NCI-H345 (cell line): ENCODE measurements at places on chromosomes 5 and 9.

GRCh38 chr5:58090704-58091103, 369.2 kb downstream of the PLK2 start:
- DNase-seq, result no peak

DNA sequence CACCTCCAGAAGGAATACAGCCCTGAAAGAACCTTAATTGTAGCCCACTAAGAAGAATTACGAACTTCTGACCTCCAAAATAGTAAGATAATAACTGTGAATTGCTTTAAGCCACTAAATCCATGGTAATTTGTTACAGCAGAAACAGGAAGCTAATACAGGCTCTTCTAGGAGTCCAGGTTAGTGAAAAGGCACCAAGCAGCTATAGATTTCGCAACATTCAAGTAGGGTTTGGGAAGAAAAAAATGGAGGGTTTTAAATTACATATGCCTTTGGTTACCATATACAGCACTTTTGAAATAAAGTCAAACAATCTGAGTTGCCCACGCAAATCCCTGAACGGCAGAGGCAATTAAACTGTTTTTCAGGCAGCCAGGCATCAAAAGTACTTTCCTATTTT, 1.7 kb upstream of the ACTL7A start:
- DNase-seq, result no peak

GRCh38 chr9:91433180-91433579, 9.5 kb upstream of the NFIL3 start:
- DNase-seq, result no peak

GRCh38 chr5:111720333-111720890, 36.6 kb downstream of the NREP start:
- no peak for DNase-seq

GRCh38 chr9:78568774-78569173, 271.8 kb downstream of the PSAT1 start:
- DNase-seq, result no peak

GRCh38 chr5:179874536-179875292, 16.1 kb upstream of the MRNIP start:
- DNase-seq, result no peak

DNA sequence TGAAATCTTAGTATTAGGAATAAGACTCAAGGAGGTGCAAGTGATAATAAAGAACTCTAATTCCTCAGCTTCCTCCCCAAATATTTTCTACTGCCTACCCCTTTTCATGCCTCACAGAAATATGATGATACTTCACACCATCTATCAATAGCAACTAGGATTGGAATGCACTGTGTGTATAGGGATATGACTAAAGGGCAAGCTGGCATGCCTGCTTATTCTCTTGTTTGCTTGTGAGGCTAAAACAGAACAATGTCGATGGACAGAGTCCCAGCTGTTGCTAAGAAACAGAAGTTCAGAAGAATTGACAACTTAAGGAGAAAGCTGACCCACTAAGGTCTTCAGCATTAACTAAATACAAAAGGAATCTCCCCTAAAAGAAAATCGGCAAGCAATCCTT, 9.7 kb upstream of the CHD1 start:
- DNase-seq, result no peak

DNA sequence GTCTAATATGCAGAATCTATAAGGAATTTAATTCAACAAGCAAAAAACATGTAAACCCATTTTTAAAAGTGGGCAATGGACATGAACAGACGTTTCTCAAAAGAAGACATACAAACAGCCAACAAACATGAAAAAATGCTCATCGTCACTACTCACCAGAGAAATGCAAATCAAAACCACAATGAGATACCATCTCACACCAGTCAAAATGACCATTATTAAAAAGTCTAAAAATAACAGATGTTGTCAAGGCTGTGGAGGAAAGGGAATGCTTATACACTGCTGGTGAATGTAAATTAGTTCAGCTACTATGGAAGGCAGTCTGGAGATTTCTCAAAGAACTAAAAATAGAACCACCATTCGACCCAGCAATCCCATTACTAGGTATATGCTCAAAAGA, 3.1 kb upstream of the KLHL3 start:
- no peak for DNase-seq

- no peak for DNase-seq
These were observed 85.1 kb downstream of the AMBP start for GRCh38 chr9:113992994-113993393.

DNA sequence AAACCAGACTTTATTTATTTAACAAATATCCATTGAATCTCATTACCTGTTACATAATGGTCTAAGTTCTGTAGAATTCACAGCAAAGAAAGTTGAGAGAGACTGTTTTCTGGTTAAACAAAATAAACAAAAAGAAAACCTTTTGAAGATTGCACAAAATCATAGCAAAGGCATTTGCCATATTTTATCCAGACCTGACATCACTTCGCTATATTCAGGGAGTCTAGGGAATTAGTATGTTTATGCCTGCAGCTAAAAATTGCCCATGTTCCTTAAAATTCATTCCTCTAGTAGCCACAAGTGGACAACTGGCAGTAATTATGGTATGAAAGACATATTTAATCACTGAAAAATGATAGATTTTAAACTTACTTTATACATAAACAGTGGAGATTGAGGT, 577.0 kb upstream of the DAB2 start:
- DNase-seq, result no peak

DNA sequence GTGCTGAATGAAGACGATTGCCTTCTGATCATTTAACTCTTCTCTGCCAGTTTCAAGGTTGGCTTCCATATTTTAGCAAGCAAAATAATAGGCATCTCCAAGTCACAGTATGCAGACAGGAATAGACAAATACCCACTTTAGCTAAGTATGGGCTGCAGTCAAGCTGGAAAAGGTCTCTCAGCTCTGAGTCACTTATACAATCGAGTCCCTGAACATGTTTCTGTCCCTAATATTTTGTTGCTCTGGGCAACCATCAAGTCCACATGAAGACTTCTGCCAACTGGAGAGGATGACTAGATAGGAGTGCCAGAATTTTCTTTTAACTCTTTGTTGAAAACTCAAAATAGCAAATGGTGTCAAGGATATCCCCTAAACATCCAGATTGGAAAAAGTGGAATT, 575.3 kb downstream of the RAB3C start:
- DNase-seq, result no peak

DNA sequence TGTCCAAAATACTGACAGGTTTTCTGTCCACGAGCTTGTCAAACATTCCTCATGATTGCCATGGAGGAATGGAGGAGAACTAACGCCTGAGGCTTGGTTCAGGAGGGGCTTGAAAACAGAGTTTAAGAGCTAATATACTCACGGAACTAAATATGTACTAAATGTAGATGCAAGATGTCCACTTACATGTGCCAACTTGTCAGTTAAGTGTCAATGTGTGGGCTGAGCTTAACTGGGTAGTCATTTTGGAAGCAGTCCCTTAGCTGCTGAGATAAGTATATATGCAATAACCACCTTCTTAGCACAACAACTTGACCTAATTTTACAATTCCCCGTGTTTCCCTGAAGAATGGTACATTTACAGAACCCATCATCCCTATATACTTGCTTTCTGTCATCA, 176.0 kb downstream of the PTPRD start:
- DNase-seq, result no peak

- DNase-seq, result no peak
These were observed 268.9 kb upstream of the PDE4D start for GRCh38 chr5:60162441-60162840.

DNA sequence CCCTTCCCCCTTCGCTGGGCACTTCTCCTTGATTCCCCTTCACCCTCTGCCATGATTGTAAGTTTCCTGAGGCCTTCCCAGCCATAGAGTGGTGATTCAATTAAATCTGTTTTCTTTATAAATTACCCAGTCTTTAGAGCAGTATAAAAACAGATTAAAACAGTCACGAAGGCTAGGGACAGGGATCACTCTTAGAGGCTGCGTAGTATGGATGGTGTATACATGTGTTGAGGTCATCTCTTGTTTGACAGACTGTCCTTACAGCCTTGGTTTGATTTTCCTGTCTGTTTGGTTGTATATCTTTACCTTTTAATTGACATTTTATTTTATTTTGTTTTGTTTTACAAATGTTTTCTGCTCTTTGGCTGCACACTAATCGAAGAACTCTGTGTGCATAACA, 1155.7 kb upstream of the CDH18 start:
- no peak for DNase-seq

DNA sequence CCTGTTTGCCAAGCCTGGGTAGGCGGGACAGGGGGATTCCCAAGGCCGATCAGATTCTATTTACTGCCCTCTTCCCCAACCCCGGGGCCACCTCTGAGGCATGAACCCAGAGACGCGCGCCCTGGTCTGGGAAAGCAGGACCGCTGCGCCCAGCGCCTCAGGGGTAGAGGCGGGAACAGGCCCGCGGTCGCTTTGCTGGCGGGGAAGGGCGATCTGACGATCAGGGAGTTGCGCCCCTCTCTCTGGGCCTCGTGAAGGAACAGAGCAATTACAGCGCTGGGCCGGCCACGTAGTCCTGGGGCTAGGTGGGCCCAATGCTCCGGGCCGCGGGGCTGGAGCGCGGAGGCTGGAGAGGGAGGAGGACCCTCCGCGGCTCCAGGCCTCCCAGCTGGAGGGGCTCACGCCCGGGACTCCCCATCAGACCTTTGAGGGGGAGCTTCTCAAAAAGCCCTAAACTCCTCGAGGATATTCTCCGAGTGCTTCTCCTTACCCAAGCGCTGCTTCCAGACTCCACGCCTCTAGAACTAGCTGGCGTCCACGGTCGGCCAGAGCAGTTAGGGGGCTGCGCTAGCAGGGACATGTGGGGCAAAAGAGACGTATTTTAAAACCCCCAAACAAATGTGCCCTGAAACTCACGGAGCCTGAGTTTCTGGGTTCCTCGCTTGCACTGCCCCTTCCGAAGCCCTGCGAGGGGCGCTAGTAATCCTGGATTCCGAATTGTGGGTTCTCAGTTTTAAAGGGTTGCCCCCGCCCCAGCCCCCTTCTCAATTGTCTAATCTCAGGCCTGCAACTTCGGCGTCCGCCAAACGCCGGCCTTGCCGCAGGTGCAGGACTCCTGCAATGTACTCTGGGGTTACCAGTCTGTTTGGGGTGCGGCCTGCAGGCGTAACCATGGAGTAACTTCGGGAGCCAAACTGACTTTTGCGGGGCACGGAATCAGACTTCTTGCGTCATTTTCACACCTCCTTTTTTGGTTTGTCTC, 57.6 kb downstream of the TMEM174 start:
- DNase-seq, result no peak

DNA sequence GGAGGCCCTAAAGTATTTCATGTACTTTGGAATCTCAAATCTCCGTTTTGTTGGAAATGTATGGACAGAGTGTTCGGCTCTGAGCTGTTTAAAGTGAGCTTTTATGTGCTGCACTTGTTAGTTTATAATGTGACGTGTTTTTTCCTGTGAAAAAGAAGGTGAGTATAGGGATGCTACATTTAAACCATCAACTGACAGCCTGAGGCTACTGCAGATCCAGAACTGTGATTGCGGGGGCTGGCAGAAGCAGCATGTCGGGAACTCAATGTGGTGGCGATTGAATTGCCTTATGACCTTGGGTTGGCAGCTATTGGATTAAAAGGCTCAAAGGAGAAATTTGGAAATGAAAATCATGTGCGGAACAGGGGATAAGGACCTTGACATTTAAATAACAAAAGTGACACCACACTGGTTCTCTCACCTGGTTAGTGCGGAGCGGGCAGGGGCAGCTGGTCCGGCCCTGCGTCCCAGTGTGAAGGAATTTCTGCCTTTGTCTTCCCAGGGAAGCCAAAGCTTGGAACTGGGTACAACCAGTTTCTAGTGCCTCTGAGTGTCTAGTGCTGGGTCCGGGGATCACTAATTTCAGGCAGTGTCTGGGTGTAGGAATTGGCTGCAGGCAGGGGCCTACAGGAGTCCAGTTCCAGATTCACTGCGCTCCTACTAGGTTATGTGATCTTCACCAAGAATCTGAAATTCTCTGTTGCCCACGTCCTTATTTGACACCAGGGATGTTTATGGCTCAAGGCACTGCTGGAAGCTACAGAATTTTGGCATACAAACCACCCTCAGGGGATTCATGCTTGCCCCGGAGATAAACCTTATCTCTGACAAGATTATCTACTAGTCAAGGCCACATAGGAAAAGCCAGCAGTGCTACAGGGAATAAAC, 120.7 kb upstream of the ERCC6L2 start:
- no peak for DNase-seq

GRCh38 chr9:125485471-125486151, 221.4 kb downstream of the MAPKAP1 start:
- no peak for DNase-seq

GRCh38 chr5:58912116-58912515, 329.2 kb downstream of the RAB3C start:
- no peak for DNase-seq

DNA sequence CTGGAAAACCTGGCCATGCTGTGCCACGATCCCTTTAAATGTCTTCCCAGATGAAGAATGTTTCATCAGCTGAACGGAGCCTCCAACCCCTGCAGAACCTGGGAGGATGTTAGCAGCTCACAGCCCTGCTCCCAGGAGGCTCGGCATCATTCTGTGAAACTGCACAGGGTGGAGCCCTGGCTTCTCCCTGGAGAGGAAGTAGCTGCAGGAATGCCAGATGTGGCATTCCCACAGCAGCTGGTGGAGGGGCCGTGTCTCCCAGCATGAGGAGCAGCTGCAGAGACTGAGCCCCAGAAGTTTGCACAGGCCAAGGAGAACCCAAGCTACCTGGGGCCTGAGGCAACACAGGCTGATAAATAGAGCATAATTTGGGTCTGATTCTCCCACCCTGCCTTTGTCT, 165.8 kb upstream of the MAP3K1 start:
- no peak for DNase-seq
